ENCODE measurements at places on chromosomes 6 and 20. TPM values are rescaled to one million over a fixed set of nuclear protein-coding genes. Genes with fewer than 3 reads are reported as not detected.

DNA sequence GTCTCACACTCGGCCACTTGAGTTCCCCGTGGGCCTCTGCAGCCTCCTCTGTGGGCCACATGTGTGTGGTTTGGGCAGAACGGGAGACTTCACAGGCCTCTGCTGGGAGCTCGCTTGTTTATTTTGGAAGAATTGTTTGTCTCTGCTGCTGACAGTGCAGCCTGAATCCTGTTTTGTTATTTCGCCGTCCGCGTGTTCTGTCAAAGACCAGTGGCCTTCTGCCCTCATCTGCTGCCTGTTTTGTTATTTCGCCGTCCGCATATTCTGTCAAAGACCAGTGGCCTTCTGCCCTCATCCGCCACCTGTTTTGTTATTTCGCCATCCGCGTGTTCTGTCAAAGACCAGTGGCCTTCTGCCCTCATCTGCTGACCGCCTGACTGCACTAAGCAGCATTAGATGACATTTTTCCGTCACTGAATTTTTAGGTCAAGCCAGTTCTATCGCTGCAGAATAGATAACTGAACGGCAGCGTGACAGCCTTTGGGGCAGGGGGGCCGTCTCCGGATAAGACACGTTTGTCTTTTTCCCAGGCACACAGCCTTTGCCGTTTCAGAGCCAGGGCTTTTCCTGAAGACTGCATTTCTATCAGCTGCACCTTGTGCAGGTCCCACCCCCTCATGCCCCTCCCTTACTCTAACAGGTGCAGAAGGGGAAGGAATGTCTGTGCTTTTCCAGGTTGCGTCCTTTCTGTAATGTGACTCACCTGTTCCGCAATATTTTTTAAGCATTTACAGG lies 158.5 kb upstream of the AFDN start:
- DNase-seq, result no peak

Gene ATG5
- 79.6 TPM for total RNA-seq

Gene C2
- 2.9 TPM for total RNA-seq

Gene RPP40
- 44.3 TPM for total RNA-seq

DNA sequence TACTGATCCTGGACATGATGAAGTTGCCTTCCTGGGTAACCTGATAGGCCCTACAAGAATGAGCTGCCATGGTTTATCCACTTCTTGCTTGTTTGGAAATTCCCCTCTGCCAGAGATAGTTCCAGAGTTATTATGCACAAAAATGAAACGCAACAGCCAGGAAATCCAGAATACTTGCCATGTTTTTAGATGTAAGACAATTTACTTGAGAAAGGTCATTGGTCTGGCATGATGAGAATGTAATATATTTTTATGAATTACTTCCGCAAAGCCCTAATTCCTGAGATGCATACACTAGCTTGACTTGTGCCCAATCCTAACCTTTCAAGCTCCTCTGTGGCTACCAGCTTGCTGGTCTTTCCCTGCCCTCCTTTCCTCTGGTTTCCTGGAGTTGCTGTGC lies 27.9 kb upstream of the NT5E start:
- DNase-seq, result peak; percentile 46

GRCh38 chr6:107843400-107843799 lies 19.3 kb upstream of the SCML4 start:
- DNase-seq, result no peak

DNA sequence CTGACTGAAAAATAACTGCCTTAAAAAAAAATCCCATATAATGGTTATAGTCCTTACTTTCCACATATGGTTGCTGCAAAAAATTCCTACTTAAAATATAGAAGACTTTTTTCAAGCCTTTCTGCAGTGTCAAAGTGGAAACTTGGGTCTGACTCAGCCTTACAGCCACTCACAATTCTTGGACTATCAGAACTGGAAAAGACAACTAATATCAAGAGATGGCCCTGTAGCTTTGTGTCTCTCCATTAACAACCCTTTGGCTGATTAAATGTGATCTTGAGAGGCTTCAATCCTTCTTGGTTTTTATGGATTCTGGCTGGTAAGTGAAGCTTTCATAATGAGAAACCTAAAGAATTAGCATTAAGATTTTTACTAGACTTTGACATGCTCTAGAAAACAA lies 307.8 kb downstream of the RNGTT start:
- DNase-seq, result no peak

DNA sequence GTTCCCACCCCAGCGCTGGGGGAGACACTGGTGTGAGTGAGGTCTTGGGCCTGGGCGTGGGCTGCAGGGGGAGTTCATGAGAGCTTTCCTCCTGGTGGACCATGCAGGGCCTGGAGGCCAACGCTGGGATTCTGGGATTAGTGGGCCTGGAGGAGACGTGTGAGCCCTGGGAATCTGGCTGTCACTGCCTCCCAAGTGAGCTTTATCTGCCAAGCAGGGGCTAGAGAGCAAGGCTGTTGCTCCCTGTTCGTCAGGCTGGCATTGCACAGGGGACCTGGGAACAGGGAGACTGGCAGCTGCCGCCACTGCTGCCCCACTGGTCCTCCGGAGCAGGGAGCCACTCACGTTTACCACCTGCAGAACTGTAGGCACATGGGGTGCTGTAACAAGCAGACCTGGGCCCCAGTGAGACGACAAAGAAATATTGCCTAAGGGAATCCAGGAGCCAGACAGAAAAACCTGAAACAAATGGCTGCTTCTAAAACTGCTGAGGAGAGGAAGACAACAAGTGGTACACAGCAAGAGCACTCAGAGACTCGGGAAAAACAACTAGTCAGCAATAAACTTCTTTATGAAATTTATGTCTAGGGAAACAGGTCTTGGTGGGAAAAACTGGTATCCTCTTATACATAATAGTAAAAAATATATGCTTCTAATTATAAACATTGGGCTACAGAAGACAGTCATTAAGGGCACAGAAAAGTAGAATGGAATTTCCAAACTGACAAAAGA lies 45.2 kb downstream of the PPP1R3G start:
- DNase-seq, result no peak

Gene SEL1L2
- not detected for total RNA-seq

Gene CCN2
- total RNA-seq, result 44.5 TPM

Gene GRM1
- total RNA-seq, result 0.02 TPM

DNA sequence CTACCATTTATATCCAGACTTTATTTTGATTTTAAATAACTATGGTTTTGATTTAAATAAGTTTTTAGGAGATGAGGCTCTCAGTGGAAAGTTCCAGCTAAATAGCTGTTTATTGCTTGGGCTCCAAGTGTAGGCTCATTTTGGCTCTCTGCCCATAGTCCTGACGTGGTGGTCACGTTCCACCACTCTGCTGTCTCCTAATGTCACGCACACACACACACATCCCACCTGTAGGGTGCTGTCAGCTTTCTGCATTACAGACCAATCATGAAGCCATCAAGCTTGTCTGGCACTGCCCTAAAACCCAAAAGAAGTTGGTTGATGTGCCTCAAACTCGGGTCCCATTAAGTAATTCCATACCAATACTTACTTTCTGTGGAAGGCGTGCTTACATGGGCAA lies 45.4 kb downstream of the PANK2 start:
- no peak for DNase-seq

DNA sequence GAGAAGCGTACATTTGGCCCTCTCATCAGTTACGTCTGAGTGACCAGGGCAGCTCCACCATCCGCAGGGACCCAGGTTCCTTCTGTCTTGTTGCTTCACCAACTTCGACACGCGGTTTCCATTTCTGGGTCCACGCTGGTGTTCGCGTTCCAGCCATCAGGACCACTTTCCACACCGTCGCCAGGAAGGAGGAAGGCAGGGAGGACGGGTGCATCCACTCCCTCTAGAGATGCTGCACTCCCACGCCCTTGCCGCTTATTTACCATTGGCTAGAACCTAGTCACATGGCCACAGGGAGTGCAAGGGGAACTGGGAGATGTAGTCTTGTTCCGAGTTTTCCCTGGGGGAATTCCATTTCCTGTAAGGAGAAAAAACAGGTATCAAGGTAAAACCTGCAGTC lies 33.2 kb upstream of the SNX9 start:
- DNase-seq, result no peak

Gene FITM2
- 7.4 TPM for total RNA-seq

Gene NKX2-2
- 2.6 TPM for total RNA-seq

DNA sequence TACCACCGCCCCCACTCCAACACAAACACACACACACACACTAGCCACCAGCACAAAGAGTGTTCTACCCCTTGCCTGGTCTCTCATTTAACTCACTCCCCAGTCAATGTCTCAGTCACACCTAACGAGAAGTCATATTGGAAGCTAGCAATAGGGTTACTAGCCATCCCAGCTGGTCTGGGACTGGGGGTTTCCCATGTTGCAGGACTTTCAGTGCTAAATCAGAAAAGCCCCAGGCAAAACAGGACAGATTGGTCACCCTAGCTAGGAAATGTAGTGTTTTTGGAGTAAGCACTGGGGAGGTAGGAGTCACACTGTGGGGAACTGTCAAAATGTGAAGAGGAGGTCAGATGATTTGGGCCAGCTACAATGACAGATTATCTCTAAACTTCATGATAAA lies 158.1 kb downstream of the UNC5CL start:
- peak; percentile 6 for DNase-seq

DNA sequence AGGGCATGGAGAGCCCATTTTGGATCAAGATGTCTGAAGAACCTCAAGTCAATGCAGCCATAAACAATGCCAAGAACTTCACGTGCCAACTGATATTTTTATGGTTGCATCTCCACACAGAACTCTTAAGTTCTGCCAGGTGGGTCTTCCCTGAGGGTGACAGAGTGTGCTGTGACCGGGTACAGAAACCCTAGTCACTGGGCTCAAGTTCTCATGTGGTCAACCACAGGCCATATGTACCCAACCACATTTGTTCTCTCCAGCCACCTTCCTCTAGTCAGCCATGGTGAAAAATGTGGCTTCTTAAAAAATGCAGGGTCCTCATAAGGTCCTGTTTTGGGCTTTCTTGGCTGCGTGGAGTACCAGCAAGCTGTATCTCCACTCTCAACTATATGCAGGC lies 48.9 kb downstream of the CLIC5 start:
- no peak for DNase-seq

GRCh38 chr6:56345376-56345995 lies 98.1 kb upstream of the COL21A1 start:
- no peak for DNase-seq

Gene CPNE5
- not detected for total RNA-seq

- DNase-seq, result no peak
Measured at GRCh38 chr6:133360194-133360593, 119.0 kb downstream of the EYA4 start.

DNA sequence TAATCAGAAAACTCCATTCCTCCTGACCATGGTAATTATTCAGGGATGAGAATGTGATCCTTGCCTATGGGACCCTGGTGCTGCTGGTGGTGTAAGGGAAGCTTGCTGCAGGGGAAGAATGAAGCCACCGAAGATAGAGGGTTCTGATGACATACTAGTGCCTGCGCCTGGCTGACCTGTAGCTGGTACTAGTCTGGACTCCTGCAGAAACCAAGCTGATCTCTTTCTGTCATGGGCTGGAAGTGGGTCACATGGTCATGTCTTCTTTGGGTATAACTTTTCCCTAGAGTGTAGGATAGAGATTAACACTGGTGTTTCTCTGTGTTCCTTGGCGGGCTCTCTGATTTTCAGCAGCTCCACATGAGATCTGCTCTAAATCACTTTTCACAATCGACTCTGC lies 8.6 kb upstream of the SLC4A11 start:
- no peak for DNase-seq

- peak; percentile 96 for DNase-seq
Measured at GRCh38 chr6:138493413-138493812, 5.9 kb downstream of the NHSL1 start.

DNA sequence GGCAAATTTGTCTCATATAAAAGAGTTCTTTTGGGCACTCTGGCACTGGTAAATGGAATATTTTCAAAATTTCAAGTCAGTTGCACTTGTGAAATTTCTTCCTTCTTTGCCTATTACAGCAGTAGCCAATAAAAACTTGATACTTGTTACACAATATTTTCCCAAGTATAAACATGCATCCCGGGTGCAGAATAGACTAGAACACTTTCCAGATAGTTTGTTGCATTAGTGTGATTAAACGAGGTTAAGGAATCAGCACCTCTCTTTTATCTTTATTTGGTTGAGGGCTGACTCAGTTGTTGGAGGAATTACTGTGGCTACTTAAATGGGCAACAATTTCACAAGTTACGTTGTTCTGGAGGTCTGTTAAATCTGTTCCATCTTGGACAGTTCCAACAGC lies 467.5 kb downstream of the CDKAL1 start:
- DNase-seq, result peak; percentile 43

- no peak for DNase-seq
Measured at GRCh38 chr6:47163536-47163935, 121.4 kb upstream of the ADGRF1 start.

Gene BMP6
- total RNA-seq, result not detected

Gene IPCEF1
- total RNA-seq, result 1.6 TPM

Gene CPXM1
- total RNA-seq, result 0.15 TPM

- peak; percentile 84 for DNase-seq
Measured at GRCh38 chr6:140319209-140319608, 944.8 kb upstream of the CITED2 start.

DNA sequence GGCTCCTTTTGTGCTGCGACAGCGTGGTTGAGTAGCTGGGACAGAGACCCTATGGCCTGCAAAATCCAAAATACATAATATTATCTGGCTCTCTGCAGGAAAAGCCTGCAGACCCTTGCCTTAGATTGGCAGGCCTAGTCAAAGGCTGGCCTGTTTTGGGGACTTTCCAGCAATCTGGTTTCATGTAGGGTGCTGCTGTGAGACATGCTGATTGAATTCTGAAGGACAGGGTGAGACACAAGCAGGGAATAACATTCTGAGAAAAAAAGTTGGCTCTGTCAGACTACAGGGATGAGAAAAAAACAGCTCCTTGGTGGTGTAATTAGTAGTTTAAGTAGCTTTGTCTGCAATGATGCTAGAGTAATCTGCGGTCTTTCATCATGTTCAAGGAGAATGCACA lies 402.7 kb upstream of the AGPAT4 start:
- DNase-seq, result no peak

GRCh38 chr6:68247782-68248181 lies 387.3 kb upstream of the ADGRB3 start:
- DNase-seq, result peak; percentile 70

Gene ITPA
- 80.9 TPM for total RNA-seq

Gene BEND3
- total RNA-seq, result 4.3 TPM

GRCh38 chr6:30570740-30571074 lies 535 bp upstream of the ABCF1 start:
- no peak for DNase-seq

GRCh38 chr6:70150521-70150920 lies 152.4 kb downstream of the COL9A1 start:
- DNase-seq, result no peak

- DNase-seq, result no peak
Measured at GRCh38 chr6:167137081-167137480, 14.2 kb downstream of the CCR6 start.

- no peak for DNase-seq
Measured at GRCh38 chr6:41675992-41676391, 37.7 kb downstream of the MDFI start.

- no peak for DNase-seq
Measured at GRCh38 chr6:151232899-151233298, 6.9 kb upstream of the AKAP12 start.
